ENCODE measurements at places on chromosomes 1 and 21.

- no peak for DNase-seq
These were observed 9.5 kb upstream of the DUSP23 start for GRCh38 chr1:159771127-159771895.

DNA sequence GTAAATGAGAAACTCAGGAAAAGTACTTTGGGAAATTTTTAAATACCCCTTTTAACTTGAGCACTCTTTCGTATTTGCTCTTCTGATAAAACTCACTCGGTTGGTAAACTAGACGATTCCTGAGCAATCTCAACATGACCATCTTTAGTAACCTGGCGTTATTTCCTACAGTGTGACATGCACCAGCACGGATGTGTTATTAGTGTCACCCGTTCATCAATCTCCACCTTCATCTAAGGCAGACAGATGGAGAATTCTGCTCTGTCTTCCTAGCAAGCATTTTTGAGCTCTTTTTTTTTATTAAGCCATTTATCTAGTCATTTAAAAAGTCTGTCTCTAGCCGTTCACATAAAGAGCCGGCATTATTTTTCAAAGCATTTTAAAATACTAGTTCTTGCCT lies 155.2 kb downstream of the DISP1 start:
- no peak for DNase-seq

DNA sequence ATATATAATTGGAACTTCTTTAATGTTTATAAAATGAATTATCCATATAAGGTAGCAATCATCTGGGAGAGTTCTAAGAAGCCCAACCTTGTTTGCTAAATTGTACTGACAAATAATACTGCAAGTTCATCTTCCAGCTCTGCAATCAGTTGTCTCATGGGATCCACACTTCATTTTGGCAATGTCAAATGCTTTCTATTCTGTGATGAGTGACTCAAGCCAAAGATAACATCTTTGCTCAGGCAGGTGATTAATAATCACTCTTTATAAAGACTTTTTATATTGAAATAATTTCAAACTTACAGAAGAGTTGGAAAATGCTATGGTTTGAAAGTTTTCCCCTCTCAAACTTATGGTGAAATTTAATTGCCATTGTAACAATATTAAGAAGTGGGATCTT lies 67.2 kb downstream of the SLC44A5 start:
- no peak for DNase-seq

- no peak for DNase-seq
These were observed 44.7 kb upstream of the GJA5 start for GRCh38 chr1:147804942-147805723.

DNA sequence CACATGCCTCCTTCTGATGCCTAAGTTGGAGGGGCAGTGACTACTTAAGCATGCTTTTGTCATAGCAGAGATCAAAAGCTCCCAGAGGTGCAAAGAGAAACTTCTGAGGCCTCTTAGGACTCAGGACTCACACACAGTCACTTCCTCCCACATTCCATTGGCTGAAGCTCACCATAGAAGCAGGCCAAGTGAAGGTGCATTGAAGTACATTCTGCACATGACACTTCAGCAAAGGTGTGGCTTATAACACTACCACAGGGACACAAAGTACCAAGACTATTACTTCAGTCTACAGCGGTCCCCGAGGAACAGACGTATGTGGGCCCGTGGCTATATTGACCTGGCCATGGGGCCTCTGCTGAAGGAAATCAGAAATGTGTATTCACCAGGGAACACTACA lies 2.5 kb upstream of the POGK start:
- DNase-seq: no peak

DNA sequence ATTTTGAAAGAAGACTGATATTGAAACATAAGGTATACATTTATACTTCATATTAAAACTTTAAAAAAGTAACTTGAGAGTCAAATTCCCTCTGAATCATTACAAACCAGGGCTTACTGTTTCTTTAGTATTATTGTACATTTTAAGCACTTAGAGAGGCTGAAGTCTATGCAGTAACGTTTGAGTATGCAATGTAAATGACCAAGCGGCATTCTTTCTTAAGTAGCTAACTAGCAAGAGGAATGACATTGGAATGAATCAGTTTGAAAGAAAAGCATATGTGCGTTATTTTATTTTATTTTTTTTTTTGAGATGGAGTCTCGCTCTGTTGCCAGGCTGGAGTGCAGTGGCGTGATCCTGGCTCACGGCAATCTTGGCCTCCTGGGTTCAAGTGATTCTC lies 24.3 kb downstream of the WNT2B start:
- no peak for DNase-seq

DNA sequence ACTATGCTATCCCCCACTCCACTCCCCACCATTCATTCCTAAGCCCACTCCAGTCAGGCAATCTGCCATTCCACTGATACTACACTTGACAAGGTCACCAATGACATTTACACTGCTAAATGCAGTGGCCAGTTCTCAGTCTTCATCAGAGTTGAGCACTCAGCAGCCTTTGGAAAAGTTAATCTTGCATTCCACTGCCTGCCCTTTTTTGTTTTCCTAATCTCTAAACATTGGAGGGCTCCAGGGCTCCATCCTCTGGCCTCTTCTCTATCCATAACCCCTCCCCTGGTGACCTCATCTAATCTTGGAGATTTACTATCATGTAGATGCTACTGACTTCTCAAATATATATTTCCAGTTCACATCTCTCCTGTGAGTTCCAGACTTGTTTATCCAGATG lies 70.9 kb upstream of the S1PR1 start:
- DNase-seq: no peak

GRCh38 chr1:80170811-80171485 lies 1164.4 kb upstream of the ADGRL4 start:
- DNase-seq: no peak

DNA sequence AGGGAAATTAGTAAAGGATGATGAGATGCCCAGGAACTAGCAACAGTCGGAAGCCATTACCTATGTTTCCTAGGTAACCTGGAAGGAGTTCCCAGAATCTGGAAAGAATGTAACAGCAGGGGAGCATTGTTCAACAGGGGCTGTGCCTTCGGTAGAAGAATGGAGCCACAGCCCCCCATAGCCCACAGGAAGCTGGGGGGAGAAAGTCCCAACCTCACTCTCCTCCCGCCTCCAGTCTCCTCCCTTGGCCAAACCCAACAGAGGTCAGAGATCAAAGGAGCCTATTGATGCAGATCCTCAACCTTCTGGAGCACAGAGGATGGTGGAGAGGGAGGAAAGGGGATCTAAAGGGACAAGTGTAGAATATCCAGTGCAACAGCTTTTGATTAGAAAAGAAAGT lies 131.5 kb upstream of the SLC44A3 start:
- peak; percentile 81 for DNase-seq

DNA sequence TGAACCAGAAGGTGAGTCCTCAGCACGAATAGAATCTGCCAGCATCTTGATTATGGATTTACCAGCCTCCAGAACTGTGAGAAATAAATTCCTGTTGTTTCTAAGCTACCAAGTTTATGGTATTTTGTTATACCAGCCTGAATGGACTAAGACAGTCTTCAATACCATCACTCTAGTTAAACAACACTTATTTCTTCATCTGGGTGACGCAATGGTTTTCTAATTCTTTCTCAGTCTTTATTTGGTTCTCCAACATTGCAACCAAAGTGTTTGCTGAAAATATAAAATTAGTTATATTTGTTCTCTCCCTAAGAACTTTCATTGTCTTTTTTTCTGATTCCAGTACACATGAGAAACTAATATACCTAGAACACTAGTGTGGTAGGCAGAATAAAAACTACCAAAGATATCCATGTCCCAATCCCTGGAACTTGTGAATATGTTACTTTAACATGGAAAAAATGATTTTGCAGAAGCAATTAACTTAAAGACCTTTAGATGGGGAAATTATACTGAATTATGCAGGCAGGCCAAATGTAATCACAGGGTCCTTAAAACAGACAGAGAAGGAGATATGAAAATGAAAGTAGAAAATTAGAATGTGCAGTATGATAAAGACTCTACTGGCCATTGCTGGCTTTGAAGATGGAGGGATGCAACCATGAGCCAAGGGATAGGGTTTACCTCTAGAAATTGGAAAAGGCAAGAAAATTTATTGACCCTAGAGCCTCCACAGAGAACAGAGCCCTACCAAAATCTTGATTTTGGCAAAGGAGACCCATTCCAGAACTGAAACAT lies 1115.1 kb downstream of the PLA2G4A start:
- DNase-seq: no peak

DNA sequence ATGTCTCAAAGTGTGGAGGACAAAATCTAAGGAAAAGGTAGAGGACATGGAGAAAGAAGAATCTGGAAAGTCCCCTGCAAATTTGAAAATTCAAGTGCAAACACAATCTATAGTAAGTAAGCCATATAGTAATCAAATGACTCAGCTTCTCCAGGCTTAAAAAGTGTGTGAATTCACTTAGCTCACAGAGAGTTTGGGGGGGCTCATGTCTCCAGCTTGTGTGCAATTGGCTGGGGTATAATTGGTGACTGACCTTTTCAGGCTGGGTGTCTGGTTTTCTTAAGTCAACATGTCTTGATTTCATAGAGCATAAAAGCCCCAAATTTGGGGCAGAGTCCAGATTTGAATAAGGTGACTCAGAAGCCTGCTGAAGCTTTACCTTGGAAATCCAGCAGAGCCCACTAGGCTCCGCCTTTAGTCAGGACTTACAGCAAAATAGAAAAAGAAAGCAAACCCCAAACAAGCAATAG lies 8.6 kb downstream of the CLDN14 start:
- DNase-seq: no peak

DNA sequence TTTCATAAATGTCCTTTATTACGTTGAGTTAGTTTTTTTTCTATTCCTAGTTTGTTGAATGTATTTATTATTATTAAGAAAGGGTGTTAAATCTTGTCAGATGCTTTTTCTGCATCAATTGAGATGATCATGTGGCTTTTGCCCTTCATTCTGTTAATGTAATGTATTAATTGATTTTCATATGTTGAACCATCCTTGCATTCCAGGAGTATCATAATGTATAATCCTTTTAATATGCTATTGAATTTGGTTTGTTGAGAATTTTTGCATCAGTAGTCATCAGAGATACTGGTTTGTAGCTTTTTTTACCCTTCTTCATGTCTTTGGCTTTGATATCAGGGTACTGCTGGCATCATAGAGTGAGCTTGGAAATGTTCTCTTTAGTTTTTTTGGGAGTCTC lies 100.0 kb downstream of the POFUT2 start:
- DNase-seq: no peak

GRCh38 chr1:229102741-229103391 lies 168.0 kb upstream of the RAB4A start:
- DNase-seq: no peak

- no peak for DNase-seq
These were observed 97.2 kb upstream of the ARTN start for GRCh38 chr1:43836267-43836951.

DNA sequence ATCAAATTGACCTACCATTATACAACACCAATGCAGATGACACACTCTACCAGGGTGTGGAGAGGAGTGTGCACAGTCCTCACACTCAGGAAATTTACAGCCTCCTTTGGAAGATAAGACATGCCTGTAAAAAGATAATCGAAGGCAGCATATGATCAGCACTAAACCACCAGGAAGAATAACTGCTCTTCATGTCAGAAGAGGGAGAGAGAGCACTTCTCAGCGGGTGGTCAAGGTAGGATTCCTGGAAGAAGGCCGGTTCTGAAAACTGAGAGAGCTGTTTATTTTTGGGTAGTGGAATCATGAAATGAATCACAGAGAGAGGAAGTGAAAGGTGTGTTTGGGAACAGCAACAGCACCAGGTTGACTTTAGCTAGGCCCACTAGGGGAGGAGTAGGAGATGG lies 14.0 kb upstream of the ZNF697 start:
- no peak for DNase-seq

GRCh38 chr1:82614090-82614489 lies 813.4 kb downstream of the ADGRL2 start:
- DNase-seq: no peak

GRCh38 chr1:173128742-173129141 lies 78.0 kb upstream of the TNFSF18 start:
- DNase-seq: no peak

DNA sequence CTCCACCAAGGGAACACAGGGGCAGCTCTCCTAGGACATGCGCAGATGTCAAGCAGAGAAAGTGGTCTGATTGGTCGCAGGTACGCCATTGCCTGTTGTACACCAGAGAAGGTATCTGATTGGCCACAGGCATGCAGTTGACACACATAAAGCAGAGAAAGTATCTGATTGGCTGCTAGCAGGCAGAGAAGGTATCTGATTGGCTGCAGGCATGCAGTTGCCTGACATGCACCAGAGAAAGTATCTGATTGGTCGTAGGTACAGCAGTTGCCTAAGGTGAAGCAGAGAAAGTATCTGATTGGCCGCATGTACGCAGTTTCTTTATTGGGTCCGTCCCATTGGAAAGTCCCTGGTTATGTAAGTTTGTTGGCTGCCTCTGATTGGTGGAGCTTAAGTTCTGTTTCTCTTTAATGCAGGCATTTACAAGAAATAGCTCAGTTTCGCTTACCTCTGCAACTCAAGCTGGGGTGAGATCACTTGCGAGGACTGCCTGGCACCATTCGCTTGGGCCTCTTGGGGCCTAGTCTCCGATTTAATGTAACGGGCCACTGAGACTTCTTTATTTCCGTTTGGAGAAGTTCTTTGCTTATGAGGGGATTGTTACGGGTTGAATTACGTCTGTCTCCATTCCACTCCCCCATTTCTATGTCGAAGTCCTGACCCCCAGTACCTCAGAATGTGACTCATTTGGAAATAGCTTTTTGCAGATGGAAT lies 74.2 kb downstream of the SIK1 start:
- DNase-seq: no peak

DNA sequence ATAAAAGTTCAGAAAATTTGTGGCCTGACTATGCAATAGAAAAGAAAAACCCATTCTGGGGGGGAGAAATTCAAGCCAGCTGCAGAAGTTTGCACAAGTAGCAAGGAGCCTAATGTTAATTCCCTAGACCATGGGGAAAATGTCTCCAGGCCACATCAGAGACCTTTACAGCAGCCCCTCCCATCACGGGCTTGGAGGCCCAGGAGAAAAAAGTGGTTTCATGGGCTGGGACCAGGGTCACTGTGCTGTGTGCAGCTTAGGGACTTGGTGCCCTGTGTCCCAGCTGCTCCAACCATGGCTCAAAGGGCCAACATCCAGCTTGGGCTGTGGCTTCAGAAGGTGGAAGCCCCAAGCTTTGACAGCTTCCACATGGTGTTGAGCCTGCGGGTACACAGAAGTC lies 42.0 kb downstream of the IL23R start:
- no peak for DNase-seq

DNA sequence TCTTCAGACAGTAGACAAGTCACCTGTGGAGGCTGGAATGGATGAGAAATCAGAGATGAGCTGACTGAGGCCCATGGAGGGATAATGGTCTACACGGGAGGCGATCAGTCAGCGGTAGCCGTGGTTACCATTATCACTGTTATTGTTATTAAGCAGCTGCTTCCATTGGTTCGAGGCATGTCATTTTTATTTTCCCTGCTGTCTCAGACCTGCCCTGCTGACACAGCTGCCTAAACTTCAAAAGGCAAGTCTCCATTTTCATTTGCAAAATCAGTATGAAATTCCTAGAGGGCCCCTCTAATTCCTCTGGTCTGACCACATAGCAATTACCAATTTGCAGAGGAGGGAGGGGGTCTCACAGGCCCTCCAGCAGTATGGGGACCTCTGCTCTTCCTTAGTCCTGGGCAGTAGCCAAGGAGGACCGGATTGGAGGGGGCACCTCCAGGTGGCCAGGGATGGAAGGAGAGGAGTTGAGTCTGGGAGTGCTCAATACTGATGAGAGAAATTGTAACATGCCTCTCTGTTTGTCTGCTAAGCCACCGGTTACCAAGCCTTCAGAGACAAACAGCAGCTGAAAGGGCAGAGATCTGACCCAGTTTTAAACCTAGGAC lies 184.2 kb downstream of the TRABD2B start:
- DNase-seq: no peak

GRCh38 chr1:34770891-34771504 lies 10.0 kb upstream of the GJB3 start:
- no peak for DNase-seq

All from iPS DF 6.9 (cell line).